Pericardium fibroblast (primary cell): ENCODE measurements at places on chromosomes 3 and 15. TPM values are rescaled to one million over a fixed set of nuclear protein-coding genes. Genes with fewer than 3 reads are reported as not detected.

Gene ZNF662
- total RNA-seq, result 0.82 and 1.4 TPM in 2 replicates

Gene MGLL
- total RNA-seq, result 8.3 and 28.9 TPM in 2 replicates

Gene C3orf49
- total RNA-seq, result not detected in 2 replicates

Gene MST1R
- total RNA-seq, result 0.68 and 2.0 TPM in 2 replicates

Gene PEX11A
- total RNA-seq, result 3.6 and 5.1 TPM in 2 replicates
